ENCODE measurements at places on chromosomes 13 and 19.
A peak's percentile ranks its signal among the peaks of the same experiment; 100 is the strongest.

DNA sequence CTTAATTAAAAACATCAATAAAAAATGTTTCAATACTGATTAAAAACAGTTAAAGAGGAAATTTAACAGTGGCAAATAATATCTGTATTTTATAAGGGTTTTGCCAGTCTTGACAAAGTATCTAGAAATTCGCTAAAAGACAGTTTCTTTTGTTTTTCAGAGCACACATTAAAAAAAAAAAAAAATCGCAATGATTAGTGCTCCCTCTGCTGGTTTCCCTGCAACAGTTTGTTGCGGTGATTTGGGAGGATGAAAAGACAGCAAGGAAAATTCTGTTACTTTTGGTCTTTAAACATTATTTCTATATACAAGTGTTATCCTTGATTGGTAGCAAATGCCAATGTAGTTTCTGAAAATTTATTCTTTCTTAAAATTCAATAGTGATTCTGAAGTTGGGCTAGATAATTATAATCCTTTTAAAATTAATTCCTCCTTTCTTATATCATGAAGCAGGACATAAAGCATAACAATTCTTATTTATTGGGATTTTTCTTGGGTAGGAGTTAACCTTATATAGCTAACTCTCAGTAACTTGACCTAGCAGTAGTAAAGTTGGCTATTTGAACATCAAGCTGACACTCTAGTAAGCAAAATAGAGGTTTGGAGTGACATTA is 23.1 kb upstream of the SPRY2 start:
- DNase-seq: no peak

GRCh38 chr13:104987621-104988020 is 1547.8 kb downstream of the EFNB2 start:
- no peak for DNase-seq

DNA sequence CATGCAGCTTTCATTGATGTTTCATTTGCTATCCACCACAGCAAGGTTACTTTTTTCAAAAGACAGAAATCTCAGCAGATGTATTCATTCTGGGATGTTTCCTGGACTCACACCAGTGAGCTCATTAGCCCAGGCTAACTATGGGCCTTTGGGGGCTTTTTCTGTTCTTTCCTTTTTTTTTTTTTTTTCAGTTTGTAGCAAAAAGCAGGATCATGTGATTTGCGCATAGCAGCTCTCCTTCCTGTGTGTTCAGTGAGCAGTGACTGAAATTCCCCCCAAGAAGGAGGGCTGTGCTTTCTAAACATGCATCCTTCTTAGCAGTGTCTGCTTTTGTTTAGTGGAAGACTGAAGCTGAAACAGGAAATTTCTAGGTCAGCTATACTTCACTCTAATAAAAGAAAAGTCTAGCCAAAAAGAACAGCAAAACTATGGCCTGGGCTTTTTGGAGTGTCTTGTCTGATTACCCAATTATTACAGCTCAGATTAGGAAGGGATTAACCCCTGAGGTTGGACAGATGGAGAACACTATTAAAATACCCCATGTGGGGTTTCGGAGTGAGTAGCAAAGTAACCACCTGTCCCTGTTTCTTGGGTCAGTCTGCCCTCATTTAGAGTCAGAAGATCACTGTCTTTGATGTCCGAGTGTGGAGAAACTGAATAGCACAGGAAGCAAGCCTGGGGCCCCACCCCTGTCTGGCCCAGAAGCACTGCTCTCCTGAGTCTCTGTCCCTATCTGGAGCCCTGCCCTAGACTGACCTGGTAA is 8.9 kb upstream of the AMER2 start:
- DNase-seq: no peak

GRCh38 chr13:100951016-100951415 is 276.4 kb upstream of the TMTC4 start:
- no peak for DNase-seq

GRCh38 chr19:40614622-40615411 is 13.6 kb downstream of the LTBP4 start:
- peak; percentile 73 for DNase-seq

DNA sequence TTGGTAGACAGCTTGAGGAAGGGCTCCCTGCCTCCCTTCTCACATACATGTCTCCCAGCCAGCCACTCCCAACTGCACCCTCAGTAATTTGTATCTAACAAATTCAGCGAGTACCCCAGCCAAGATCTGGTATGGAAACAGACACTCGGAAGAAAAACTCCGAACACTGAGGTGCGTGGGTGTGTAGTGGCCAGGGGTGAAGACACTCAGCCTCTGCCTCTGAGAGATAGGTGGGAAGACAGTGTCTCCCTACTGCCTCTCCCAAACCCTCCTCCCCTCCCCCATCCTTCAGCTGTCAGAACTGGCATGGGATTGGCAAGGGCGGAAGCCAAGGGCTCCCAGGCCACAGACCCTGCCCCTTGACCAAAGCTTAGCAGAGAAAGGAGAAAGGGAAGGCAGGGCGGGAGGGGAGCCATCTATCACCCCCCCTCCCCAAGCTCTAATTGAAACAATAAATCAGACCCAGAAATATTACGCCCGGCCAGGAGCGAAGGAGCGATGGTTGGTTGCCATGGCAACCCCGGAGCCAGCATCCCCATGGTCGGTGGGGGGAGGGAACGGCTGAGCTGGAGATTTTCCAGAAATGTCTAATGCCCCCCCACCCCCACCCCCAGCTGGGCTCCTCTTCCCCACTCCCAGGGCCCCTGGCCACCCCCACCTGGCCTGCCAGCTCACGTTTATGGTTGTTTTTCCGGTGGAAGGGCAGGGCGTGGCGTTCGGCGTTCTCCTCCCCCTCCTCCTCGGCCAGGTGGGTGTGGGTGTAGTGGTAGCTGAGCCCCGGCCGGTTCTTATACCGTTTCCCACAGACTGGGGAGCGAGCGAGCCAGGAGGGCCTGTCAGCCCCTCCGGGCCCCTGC is 7.0 kb downstream of the DPF1 start:
- DNase-seq: no peak

DNA sequence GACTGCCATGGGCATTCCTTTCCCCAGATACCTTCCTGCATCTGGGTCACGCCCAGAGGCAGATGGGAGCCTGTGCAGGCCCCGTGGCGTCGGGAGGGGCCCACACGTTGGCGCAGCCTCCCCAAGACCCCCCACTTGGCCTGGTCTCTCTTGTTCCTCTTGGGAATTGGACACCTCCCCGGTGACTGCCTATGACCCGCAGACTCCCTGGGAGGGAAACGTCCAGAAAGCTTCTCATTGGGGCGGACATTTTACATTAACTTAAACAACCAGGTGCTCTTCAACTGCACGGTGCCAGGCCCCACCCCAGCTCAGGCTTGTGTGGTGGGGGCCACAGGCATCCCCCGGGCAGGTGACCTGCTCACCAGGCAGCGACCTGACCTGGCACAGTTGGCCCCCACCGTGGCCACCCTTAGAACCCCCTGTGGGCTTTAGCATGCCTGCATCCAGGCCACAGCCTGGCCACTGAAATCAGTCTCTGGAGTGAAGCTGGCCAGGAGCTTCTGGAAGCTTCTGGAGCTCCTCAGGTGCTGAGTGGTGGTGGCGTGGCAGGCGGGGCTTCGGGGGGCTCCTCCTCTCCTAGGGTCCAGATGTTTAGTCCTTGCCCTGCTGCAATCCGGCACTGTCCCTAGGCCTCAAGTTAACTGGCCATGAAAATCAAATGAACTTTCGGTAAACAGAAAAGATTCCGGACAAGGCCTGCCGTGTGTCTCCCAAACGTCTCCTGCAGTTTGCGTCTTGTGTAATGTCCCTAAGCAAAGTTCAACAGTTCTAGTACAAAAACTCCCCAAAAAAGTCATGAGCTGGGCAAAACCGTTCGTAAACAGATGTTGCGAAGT is 8.5 kb upstream of the PROZ start:
- no peak for DNase-seq

- no peak for DNase-seq
Observed at GRCh38 chr13:39599842-39600241, 3.2 kb downstream of the LHFPL6 start.

DNA sequence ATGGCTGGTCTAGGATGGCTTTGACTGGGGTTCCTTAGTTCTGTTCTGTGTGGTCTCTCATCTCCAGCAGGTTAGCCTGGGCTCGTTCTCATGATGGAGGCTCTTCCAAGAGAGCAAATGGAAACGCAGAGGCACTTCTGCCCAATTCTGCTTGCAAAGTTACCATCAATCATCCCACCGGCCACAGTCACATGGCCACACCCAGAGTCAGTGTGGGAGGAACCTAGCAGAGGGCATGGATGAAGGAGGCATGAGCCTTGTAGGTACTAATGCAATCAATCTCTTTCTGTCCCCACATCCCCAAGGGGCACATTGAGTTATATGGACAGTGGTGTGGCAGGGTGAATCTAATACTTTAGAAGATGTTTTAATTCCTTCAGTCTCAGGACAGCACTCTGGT is 207.2 kb downstream of the ZNF536 start:
- DNase-seq: no peak

- DNase-seq: no peak
Observed at GRCh38 chr13:113087923-113088690, 17.5 kb upstream of the F7 start.

DNA sequence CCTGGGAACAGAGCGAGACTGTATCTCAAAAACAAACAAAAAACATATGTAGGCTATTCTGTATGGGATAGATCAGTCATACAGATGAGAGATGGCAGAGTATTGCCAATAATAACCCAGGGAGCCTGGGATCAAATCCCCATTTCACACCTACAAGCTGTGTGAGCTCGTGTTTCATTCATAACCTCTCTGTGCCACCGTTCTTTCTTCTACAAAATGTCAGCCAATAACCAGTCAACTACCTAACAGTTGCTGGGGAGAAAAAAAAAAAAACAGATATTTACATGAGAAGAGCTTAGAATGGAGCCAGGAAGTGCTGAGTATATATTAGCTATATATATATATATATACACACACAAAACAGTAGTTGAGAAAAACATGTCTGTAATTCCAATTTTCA is 6.5 kb upstream of the IFNL2 start:
- DNase-seq: no peak

- DNase-seq: no peak
Observed at GRCh38 chr13:51819544-51819943, 15.6 kb upstream of the DHRS12 start.

DNA sequence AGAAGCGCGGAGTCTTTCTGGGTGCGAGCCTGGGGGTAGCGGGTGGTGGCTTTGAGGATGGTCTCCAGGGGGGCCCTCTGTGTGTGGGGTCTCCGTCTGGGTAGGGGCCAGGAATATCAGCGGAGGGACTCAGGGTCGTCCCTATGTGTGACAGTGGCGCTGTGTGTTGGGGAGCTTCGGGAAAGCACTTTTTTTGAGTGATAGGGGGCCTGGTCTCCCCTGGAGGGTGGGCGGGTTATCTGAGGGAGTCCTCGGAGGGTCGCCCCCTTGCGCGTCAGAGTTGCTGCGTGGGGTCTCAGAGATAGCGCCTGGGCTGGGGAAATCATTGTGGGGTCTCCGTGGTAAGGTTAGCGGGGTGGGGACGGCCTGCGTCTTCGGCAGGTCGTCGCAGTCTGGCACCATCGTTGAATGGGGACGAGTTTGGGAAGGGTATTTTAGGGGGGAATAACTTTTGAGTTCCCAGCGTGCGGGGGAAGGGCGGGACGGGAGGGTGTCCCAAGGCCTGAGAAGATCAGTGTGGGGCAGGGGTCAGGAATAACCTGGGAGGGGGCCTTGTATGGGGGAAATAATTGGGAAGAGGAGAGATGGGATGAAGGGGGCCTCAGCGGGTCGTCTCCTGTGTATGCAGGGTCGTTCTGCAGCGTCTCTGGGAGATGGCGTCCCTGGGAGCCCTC is 857 bp downstream of the IER2 start:
- no peak for DNase-seq

DNA sequence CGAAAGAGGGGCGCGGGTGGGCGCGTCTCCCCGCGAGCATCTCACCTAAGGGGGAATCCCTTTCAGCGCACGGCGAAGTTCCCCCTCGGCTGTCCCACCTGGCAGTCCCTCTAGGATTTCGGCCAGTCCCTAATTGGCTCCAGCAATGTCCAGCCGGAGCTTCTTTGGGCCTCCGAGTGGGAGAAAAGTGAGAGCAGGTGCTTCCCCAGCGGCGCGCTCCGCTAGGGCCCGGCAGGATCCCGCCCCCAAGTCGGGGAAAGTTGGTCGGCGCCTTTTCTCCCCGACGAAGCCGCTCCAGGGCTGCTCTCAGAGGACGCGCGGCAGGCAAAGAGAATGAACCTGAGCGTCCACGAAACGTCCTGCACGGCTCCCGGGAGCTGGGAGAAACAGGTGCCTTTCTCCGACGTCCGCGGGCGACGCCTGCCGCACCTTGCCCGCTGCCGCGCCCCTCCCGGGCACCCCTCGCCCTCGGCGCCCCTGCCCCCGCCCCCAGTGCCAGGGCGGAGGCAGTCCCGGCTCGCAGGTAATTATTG is 366 bp upstream of the KL start:
- DNase-seq: no peak

GRCh38 chr19:41541990-41542584 is 33.9 kb upstream of the CEACAM21 start:
- peak; percentile 73 for DNase-seq

DNA sequence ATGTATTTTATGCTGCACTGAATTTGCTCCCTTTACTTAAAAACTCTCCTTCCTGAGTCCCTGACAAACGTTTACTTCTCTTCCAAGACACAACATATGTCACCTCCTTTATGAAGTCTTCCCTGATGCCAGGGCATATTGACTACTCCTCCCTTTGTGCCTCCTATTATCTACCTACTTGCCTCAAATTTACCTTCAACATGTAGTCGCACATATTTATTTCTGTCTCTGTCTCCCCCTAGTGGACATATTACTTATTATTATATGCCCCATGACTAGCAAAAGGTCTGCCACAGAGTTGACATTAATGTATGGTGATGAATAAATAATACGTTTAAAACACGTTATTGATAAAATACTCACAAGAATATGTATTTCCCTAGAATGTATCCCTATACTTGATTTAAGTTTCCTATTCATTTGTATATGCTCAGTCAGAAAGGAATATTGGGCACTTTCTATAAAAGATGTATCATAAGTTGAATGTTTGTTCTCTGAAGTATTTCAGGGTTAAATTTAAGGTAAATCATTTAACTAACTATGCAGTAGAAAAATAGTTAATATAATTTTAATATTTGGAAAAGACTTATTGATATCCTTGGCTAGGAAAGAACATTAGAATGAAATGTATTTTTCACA is 250.3 kb upstream of the ATXN8OS start:
- no peak for DNase-seq

DNA sequence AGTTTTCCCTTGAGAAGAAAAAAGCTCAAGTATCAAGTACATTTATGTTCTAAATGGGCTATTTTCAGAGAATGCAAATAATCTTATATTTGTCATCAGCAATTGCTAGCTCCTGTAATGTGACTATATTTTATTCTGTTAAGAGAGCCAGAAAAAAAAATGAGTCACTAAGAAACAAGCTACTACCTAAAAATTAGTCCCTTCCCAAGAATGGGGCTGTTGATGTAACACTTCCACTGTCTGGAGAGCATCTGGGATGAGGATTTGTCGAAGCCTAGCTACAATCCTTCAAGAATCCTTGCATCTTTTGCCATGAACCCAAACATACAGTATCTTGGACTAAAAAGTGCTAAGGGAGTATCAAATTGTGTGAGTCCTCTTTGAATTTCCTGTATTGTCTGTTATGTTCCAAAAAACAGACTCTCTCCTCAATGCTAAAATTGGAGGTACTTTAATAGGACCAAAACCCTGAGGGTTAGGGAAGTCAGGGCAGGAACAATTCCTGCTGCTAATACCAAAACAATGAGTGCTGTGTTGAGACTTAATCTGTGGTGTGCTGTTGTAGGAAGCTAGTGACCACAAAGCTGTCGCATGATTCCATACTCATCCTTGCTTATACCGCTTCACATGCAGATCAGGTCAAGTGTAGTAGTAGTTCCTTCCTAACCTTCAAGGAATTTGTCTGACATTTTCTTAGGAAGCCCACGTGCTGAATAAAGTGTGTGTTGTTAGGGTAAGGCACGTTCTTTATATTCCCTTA is 4.9 kb upstream of the ZC3H13 start:
- no peak for DNase-seq

- no peak for DNase-seq
Observed at GRCh38 chr13:27229642-27230041, 21.7 kb upstream of the RPL21 start.

Data from T-helper 9 cell (primary cell).